Adipose tissue (tissue), 3 donors: ENCODE measurements at places on chromosomes 1 and 21. TPM values are rescaled to one million over a fixed set of nuclear protein-coding genes. Genes with fewer than 3 reads are reported as not detected.

The DIO1 gene
- polyA plus RNA-seq: not detected

The KRTAP20-1 gene
- not detected for polyA plus RNA-seq

The CRP gene
- not detected for polyA plus RNA-seq

The TDRD5 gene
- 0.15 TPM for polyA plus RNA-seq

The KRTAP10-1 gene
- not detected for polyA plus RNA-seq

The SESN2 gene
- 17.5 TPM for polyA plus RNA-seq

The GBP7 gene
- not detected for polyA plus RNA-seq

The APH1A gene
- 106 TPM for polyA plus RNA-seq

The PCAT6 gene
- 1.8 TPM for polyA plus RNA-seq

The KDF1 gene
- polyA plus RNA-seq: not detected

The CLEC20A gene
- polyA plus RNA-seq: not detected

The CA14 gene
- not detected for polyA plus RNA-seq

The WASF2 gene
- 51.7 TPM for polyA plus RNA-seq

The TESK2 gene
- polyA plus RNA-seq: 3.8 TPM

The TRIM46 gene
- polyA plus RNA-seq: 0.33 TPM

The CXADR gene
- 0.11 TPM for polyA plus RNA-seq

The DYRK3 gene
- polyA plus RNA-seq: 7.6 TPM

The EXO1 gene
- polyA plus RNA-seq: 0.06 TPM

The AMY1B gene
- not detected for polyA plus RNA-seq

The TNFRSF1B gene
- 44.3 TPM for polyA plus RNA-seq

The AMPD1 gene
- polyA plus RNA-seq: not detected

The SPRR4 gene
- not detected for polyA plus RNA-seq

The TNFRSF4 gene
- 1.4 TPM for polyA plus RNA-seq

The DCDC2B gene
- polyA plus RNA-seq: not detected

The GLMN gene
- 5.7 TPM for polyA plus RNA-seq

The CCDC30 gene
- polyA plus RNA-seq: 0.31 TPM

The GJC2 gene
- polyA plus RNA-seq: 0.29 TPM

The MTR gene
- polyA plus RNA-seq: 4.5 TPM

The SPATA21 gene
- 0.11 TPM for polyA plus RNA-seq

The RNF11 gene
- 102 TPM for polyA plus RNA-seq

The OPRD1 gene
- polyA plus RNA-seq: 0.01 TPM

The CDC20 gene
- polyA plus RNA-seq: 0.89 TPM

The IGSF21 gene
- polyA plus RNA-seq: 0.90 TPM

The GJA8 gene
- polyA plus RNA-seq: not detected

The TMEM125 gene
- 2.5 TPM for polyA plus RNA-seq

The WNT3A gene
- polyA plus RNA-seq: not detected

The CNIH3 gene
- polyA plus RNA-seq: 1.6 TPM

The DNAH14 gene
- polyA plus RNA-seq: 0.80 TPM

The CDA gene
- polyA plus RNA-seq: 9.8 TPM

The CADM3 gene
- polyA plus RNA-seq: 1.2 TPM

The PCP4L1 gene
- polyA plus RNA-seq: 0.52 TPM
